Activated T-cell treated with anti-CD3 and anti-CD28 coated beads, Interleukin-2, amount 50 U/mL, for 72 hours (primary cell): ENCODE measurements at places on chromosomes 7 and 10. TPM values are rescaled to one million over a fixed set of nuclear protein-coding genes. Genes with fewer than 3 reads are reported as not detected.

DNA sequence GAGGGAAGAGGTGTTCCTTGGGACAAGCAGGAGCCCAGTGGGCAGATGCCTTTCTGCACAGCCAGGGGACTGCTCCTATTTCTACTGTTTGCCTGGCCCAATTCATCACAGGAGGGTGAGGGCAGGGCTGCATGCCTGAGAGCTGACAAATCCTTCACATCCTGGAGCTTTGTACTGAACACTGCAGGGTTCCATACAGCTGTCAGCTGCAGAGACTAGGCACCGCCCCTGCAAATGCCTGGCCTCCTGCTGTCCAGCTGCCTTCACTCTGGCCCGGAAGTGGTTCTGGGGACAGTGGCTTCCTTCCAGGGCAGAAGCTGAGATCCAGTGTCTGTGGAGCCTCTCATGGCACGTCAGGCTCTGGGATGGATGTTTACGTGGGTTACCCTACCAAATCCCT, 470.7 kb downstream of the DNAJB6 start:
- H3K27ac ChIP-seq, result no peak overlapping the region
- H3K4me3 ChIP-seq, result no peak overlapping the region
- no peaks in the 10 kb centered on the region for H3K36me3 ChIP-seq
- H3K27me3 ChIP-seq, result no peaks in the 10 kb centered on the region

GRCh38 chr7:54992871-54993475, 25.8 kb upstream of the EGFR start:
- no peak overlapping the region for H3K27ac ChIP-seq
- no peak for DNase-seq
- peaks cover 24% of the 10 kb centered on the region for H3K4me1 ChIP-seq
- H3K36me3 ChIP-seq, result no peaks in the 10 kb centered on the region
- H3K4me3 ChIP-seq, result no peak overlapping the region

- H3K36me3 ChIP-seq, result no peaks in the 10 kb centered on the region
- H3K4me3 ChIP-seq, result no peak overlapping the region
- no peak for DNase-seq
- H3K27me3 ChIP-seq, result no peaks in the 10 kb centered on the region
Measured at GRCh38 chr10:79488336-79488735, 24.0 kb upstream of the EIF5AL1 start.

DNA sequence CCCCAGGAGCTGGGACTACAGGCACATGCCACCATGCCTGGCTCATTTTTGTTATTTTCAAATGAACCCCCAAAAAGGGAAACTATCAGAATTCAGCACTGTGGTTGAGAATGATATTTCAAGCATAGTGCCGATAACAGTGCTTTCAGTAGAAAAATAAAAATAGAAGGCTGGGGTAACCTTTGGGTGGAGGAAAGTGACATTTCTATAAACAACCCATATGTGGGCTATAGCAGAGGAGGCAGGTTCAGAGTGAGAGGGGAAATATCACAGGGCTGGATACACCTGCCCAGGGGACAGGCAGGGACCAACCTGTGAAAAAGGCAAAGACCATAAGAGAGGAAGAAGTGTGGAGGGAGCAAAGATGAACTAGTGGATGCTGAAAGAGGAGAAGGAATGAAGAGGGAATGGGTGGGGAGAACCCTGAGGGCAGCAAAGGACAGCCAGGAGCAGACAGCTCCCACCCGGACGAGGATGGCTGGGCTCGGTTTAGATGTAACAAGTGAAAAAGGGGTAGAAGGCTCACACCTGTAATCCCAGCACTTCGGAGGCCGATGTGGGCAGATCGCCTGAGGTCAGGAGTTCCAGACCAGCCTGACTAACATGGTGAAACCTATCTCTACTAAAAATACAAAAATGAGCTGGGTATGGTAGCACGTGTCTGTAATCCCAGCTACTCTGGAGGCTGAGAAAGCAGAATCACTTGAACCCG, 56.5 kb downstream of the MAP3K8 start:
- H3K4me3 ChIP-seq, result no peak overlapping the region
- no peak overlapping the region for H3K27ac ChIP-seq
- no peak for DNase-seq
- H3K4me1 ChIP-seq, result peaks cover 38% of the 10 kb centered on the region
- no peaks in the 10 kb centered on the region for H3K36me3 ChIP-seq

GRCh38 chr7:1050956-1051690, 6.8 kb downstream of the GPR146 start:
- DNase-seq, result no peak
- no peaks in the 10 kb centered on the region for H3K27me3 ChIP-seq
- H3K4me1 ChIP-seq, result peaks cover 51% of the 10 kb centered on the region
- peak overlapping the region; percentile 72 for H3K27ac ChIP-seq
- H3K36me3 ChIP-seq, result no peaks in the 10 kb centered on the region

GRCh38 chr7:151313857-151314256, 27.8 kb upstream of the NUB1 start:
- no peaks in the 10 kb centered on the region for H3K27me3 ChIP-seq
- H3K36me3 ChIP-seq, result peaks cover 6% of the 10 kb centered on the region
- H3K27ac ChIP-seq, result no peak overlapping the region
- no peak for DNase-seq
- H3K4me1 ChIP-seq, result peaks cover 13% of the 10 kb centered on the region
- no peak overlapping the region for H3K4me3 ChIP-seq

DNA sequence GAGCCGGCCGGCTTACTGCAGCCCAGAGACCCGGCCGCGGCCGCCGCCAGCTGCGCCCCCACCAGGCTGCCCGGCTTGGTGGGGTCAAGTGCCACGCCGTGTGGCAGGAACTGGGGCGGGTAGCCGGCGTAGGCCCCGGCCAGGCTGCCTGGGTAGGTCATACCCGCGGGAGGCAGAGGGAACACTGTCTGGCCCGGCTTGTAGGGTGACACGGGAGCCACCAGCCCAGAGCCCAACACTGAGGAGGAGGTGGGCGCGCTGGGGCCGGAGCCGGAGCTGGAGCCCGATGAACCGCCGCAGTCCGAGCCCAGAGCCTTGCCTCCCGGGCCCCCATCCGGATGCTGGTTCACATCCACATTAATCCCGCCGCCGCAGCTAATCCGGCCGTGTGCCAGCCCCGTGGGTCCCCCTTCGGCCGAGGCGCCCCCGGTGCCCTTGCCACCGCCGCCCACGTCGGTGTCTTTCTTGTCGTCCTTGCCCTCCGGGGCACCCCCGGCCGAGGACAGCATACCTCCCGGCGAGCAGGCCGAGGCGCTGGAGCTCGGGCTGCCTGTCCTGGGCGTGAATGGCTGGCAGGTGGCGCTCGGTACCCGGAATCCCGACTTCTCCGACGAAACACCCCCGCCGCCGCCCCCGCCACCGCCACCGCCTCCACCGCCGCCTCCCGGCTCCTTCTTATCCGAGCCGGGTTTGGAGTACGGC, 2.0 kb downstream of the ZNF503 start:
- H3K27me3 ChIP-seq, result peaks cover 54% of the 10 kb centered on the region
- peak overlapping the region; percentile 79 for H3K4me3 ChIP-seq
- peaks cover 3% of the 10 kb centered on the region for H3K36me3 ChIP-seq
- H3K4me1 ChIP-seq, result peaks cover 35% of the 10 kb centered on the region
- peak; percentile 67 for DNase-seq

DNA sequence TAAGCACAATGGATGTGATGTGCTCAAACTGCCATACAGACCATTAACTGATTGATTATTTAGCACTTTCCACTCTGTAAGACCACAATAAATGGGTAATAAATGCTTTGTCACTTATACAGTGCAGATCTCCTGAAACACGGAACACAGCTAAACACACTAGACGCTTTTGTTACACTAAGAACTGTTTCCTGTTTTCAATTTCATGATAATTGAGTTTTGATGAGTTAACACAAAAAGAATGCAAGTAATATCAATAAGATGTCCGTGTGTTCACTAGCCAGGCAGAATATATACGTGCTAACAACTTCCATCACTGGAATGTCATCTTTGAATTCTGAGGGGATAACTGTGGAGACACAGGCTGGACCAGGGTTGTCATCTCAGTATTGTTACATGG, 178.8 kb downstream of the SKAP2 start:
- H3K27ac ChIP-seq, result no peak overlapping the region
- H3K4me1 ChIP-seq, result no peaks in the 10 kb centered on the region
- H3K36me3 ChIP-seq, result no peaks in the 10 kb centered on the region
- H3K4me3 ChIP-seq, result no peak overlapping the region

GRCh38 chr10:4254101-4254994, 469.3 kb upstream of the KLF6 start:
- H3K36me3 ChIP-seq, result peaks cover 2% of the 10 kb centered on the region
- H3K4me3 ChIP-seq, result no peak overlapping the region
- DNase-seq, result no peak
- peaks cover 8% of the 10 kb centered on the region for H3K4me1 ChIP-seq

GRCh38 chr10:9796564-9796963, 1221.1 kb upstream of the CELF2 start:
- H3K27ac ChIP-seq, result no peak overlapping the region
- no peak overlapping the region for H3K4me3 ChIP-seq
- no peak for DNase-seq
- no peaks in the 10 kb centered on the region for H3K4me1 ChIP-seq

GRCh38 chr10:6581778-6582228, 1.7 kb upstream of the PRKCQ start:
- peaks cover 30% of the 10 kb centered on the region for H3K36me3 ChIP-seq
- no peaks in the 10 kb centered on the region for H3K27me3 ChIP-seq
- peaks cover 70% of the 10 kb centered on the region for H3K4me1 ChIP-seq

GRCh38 chr10:10872035-10872673, 145.5 kb upstream of the CELF2 start:
- H3K4me3 ChIP-seq, result no peak overlapping the region
- no peak for DNase-seq
- no peak overlapping the region for H3K27ac ChIP-seq
- no peaks in the 10 kb centered on the region for H3K36me3 ChIP-seq

The SAP25 gene
- total RNA-seq, result 23.4 TPM
